ENCODE measurements at places on chromosomes 6 and 20. TPM values are rescaled to one million over a fixed set of nuclear protein-coding genes. Genes with fewer than 3 reads are reported as not detected.

FOXP4 gene
- 29.4 TPM for total RNA-seq

GRCh38 chr6:34249469-34250261, 859 bp upstream of the SMIM29 start:
- DNase-seq = no peak
- no peaks in the 10 kb centered on the region for H3K36me3 ChIP-seq
- peaks cover 35% of the 10 kb centered on the region for H3K4me1 ChIP-seq
- no peak overlapping the region for H3K27ac ChIP-seq
- H3K27me3 ChIP-seq = no peaks in the 10 kb centered on the region

RHAG gene
- total RNA-seq = not detected

- H3K36me3 ChIP-seq = no peaks in the 10 kb centered on the region
- H3K27me3 ChIP-seq = peaks cover 94% of the 10 kb centered on the region
- no peaks in the 10 kb centered on the region for H3K4me1 ChIP-seq
- DNase-seq = no peak
Observed at GRCh38 chr6:33995309-33996119, 150.4 kb downstream of the GRM4 start.

DNA sequence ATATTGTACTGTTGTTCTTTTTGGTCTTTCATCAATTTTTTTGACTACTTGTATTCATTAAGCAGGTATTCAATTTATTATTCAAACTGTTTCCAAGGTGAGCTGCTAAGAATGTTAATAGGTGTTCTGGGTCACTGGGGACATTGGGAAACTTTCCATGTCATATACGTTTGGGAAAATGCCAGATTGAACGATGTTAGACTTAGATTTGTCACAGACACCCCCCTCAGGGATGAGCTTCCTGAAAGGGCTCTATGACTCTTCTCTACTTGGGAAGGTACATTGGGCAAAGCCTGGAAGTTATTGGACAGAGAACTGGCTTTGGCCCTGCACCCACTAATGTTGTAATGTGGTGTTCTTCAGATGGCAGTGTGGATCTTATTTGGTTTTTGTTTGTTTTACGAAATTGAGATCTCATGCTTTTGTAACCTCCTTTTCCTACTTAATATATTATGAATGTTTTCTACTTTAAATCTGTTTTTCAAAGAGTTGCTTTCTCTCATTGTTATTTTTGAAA, 42.1 kb downstream of the PLCB4 start:
- H3K36me3 ChIP-seq = no peaks in the 10 kb centered on the region
- no peak overlapping the region for H3K27ac ChIP-seq
- no peaks in the 10 kb centered on the region for H3K27me3 ChIP-seq
- DNase-seq = no peak

DNA sequence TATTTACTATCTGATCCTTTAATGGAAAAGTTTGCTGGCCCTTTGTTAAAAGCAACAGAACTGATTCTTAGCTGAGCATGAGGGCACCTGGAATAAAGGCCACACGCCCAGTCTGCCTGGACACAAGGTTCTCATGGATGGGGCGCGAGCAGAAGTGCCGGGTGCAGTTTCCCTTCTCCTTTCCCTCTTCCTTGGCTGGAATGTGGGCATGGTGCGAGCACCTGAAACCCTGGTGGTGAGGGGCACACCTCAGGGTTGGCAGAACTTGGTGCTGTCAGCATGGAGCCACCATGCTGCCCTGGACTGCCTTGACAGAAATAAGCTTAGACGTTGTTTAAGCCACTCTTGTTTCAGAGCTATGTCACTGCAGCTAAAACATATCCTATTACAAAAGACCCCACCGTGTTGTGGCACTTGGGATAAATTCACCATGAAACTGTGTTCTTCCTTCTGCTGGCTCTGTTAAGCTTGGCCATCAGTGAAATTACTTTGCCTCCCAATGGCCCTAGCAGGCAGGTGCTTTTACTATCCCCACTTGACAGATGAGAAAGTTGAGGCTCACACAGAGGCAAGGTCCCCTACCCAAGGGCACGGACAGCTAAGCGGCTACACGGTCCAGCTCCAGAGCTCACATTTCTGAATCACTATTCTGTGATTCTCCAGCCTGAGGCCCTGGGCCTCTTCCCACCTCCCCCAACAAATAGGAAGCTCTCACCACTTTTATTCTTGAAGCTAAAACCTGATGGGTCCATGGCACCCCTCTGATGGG, 115.9 kb downstream of the PREX1 start:
- no peaks in the 10 kb centered on the region for H3K36me3 ChIP-seq
- no peak overlapping the region for H3K4me3 ChIP-seq
- H3K4me1 ChIP-seq = no peaks in the 10 kb centered on the region
- H3K27me3 ChIP-seq = no peaks in the 10 kb centered on the region

GGTLC1 gene
- total RNA-seq = 0.43 TPM

FOXC1 gene
- total RNA-seq = 18.6 TPM

DNA sequence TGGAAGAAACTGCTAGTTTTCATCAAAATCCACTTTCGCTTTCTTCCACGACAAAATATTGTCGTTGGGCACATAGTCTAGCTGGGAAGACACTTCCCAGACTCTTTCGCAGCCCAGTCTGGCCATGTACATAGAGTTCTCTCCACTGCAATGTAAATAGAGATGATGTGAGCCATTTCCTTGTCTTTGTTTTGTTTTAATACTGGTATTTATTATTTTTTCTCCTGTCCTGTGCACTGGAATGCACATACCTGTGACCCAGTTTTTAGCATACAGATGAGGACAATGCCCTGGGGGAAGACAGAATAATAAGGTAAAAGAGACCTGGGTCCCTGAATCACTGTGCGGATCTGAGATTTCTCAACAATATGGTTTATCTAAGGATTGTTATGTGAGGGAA, 149.5 kb upstream of the BMP5 start:
- peak; percentile 19 for DNase-seq
- no peak overlapping the region for H3K27ac ChIP-seq

GRCh38 chr6:36566418-36566905, 19.2 kb upstream of the STK38 start:
- H3K27me3 ChIP-seq = no peaks in the 10 kb centered on the region
- no peak overlapping the region for H3K27ac ChIP-seq
- no peak for DNase-seq
- H3K36me3 ChIP-seq = no peaks in the 10 kb centered on the region

GRCh38 chr6:97813889-97814567, 531.0 kb upstream of the MMS22L start:
- H3K4me3 ChIP-seq = no peak overlapping the region
- H3K27ac ChIP-seq = no peak overlapping the region
- no peaks in the 10 kb centered on the region for H3K4me1 ChIP-seq
- no peaks in the 10 kb centered on the region for H3K27me3 ChIP-seq

- H3K4me1 ChIP-seq = peaks cover 40% of the 10 kb centered on the region
- DNase-seq = no peak
- H3K4me3 ChIP-seq = no peak overlapping the region
Observed at GRCh38 chr6:150715133-150715532, 115.4 kb downstream of the PLEKHG1 start.

- H3K36me3 ChIP-seq = no peaks in the 10 kb centered on the region
- H3K4me1 ChIP-seq = no peaks in the 10 kb centered on the region
- H3K27ac ChIP-seq = no peak overlapping the region
- DNase-seq = no peak
- H3K27me3 ChIP-seq = peaks cover 74% of the 10 kb centered on the region
Observed at GRCh38 chr6:159170333-159170672, 1.1 kb downstream of the FNDC1 start.

GRCh38 chr6:37913210-37913609, 93.7 kb downstream of the ZFAND3 start:
- no peaks in the 10 kb centered on the region for H3K27me3 ChIP-seq
- H3K27ac ChIP-seq = no peak overlapping the region
- 0 out of 2 replicates have a peak, but pooled peaks cover 3% of the 10 kb centered on the region for H3K36me3 ChIP-seq
- DNase-seq = no peak
- no peak overlapping the region for H3K4me3 ChIP-seq
- H3K4me1 ChIP-seq = no peaks in the 10 kb centered on the region

DNA sequence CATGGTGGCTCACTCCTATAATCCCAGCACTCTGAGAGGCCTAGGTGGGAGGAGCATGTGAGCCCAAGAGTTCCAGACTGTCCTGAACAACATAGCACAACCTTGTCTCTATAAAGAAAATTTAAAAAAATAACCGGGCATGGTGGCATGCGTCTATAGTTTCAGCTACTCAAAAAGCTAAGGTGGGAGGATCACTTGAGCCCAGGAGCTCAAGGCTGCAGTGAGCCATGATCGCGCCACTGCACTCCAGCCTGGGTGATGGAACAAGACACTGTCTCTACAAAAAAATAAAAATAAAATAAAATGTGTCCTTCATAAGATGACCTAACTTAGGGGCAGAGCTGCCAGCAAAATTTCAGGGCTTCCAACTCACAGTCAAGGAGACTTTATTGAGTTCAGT, 12.6 kb downstream of the ID4 start:
- H3K27ac ChIP-seq = no peak overlapping the region
- no peaks in the 10 kb centered on the region for H3K27me3 ChIP-seq
- H3K4me3 ChIP-seq = no peak overlapping the region

SMLR1 gene
- total RNA-seq = not detected

Measured in PC-9 (cell line).